Osteocyte (in vitro differentiated cells): ENCODE measurements at places on chromosomes 12 and 14. TPM values are rescaled to one million over a fixed set of nuclear protein-coding genes. Genes with fewer than 3 reads are reported as not detected.

The TEAD4 gene
- total RNA-seq: 28.9 and 30.0 TPM in 2 replicates

DNA sequence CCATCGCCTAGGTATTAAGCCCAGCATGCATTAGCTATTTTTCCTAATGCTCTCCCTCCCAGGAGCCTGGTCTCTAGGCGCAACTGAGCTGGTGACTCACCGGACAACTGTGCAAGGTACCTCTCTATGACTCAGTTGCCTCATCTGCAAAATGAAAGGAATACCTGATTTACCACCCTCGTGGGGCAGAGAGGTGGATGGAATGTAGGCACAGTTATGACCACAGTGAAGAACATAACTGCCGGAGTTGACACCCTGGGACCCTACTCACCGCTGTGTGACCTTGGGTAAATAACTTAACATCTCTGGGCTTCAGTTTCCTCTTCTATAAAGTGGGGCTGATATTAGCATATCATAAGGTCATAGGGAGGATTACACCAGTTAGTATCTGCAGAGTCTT is 22.6 kb downstream of the BCL11B start:
- DNase-seq: no peak

GRCh38 chr12:115341442-115341841 is 657.5 kb upstream of the TBX3 start:
- DNase-seq: peak; percentile 92

The KITLG gene
- 1.3 and 1.9 TPM in 2 replicates for total RNA-seq

The GPR65 gene
- not detected in 2 replicates for total RNA-seq

- DNase-seq: peak; percentile 85
Observed at GRCh38 chr14:82642425-82642824, 1108.8 kb upstream of the SEL1L start.

DNA sequence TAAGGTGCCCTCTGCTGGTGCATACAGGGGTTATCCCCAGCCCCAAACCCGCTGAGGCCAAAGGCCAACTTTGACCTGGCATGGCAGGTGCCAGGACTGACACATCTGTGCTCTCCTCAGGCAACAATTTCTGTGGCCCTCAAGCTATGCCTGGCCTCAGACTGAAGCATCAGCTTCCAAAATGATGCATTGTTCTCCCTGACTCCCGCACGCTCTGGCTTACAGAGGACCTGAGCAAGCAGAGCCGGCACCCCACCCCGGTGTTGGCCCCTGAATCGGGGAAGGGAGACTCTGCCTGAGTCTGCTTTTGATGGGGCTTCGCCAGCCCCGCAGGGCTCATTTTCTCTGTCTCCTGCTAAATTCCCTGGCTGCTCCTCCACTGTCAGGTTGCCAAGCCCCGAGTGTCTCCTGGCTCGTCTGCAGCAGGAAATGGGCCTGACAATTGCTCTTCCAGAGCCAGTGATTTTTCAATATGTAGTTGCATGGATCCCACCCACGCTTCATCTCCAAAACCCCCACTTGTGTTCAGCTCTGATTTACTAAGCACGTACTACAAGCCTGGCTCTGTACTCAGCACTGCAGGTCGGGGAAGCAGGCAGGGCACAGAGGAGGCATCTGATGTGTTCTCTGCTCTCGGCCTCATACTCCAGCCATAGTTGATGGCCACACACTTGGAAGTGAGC is 126.1 kb downstream of the SLC38A6 start:
- no peak for DNase-seq

DNA sequence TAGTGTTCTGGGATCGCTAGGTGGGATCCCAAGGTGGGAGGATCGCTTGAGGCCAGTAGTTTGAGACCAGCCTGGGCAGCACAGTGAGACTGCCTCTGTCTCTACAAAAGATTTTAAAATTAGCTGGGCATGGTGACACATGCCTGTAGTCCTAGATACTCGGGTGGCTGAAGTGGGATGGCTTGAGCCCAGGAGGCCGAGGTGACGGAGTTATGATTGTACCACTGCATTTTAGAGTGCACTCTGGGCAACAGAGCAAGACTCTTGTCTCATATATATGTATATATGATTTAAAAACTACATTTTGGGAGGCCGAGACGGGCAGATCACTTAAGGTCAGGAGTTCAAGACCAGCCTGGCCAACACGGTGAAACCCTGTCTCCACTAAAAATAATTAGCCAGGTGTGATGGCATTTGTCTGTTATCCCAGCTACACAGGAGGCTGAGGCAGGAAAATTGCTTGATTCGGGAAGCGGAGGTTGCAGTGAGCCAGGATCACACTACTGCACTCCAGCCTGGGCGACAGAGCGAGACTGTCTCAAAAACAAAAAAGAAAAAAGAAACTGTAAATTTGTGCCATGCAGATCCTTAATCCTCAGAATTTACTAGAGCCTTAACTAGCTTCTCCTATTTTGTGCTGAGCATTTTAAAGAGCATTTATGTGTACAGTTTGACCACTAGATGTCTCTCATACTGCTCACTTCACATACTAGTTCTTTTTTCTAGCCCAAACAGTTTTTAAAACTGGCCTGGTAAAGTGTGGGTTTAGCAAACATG is 114.8 kb downstream of the MON2 start:
- DNase-seq: no peak

DNA sequence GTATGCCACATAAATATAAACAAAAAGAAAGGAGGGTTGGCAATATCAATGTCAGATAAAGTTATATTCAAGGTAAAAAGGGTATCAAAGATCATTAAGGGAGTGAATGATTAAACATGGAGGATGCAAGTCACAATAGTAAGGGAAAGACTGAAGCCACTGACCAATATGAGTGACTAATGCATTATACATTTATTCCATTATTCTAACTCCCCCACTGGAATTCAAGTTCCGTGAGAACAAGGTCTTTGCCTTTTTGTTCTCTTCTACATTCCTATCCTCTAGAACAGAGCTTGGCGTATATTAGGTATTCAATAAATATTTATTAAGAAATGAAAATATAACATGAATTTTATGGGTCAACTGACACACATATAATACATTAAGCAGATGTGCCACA is 30.7 kb downstream of the MAP4K5 start:
- DNase-seq: no peak

DNA sequence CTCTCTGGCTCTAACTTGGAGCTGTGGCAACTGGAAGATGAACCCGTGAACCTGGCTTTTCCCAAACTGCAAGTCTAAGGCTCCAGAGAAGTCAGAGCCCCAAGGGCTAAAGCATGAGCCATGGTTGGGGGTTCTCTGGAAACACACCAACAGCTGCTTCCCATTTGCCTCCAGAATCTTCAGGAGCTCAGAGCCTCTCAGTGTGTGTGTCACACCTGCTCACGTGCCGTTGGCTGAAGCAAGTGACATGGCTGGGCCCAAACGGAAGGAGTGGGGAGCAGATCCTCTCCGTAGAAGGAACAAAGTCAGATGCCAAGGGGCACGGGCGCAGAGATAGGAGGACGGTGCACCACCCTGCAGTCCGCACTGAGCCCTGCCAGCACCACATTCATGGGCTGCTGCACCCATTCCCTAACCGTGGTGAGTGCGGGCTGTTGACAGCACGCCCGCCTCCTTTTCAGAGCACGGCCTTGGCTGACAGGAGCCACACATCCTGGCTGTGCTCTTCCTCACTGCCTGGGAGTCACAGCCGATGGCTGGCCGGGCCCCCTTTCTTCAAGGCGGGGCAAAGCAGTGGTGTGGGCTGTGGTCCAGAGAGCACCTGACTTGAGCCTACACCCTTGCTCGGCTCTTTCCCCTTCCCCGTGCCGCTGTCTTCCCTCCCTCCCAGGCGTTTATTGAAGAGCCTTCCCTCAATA is 16.6 kb upstream of the TRAF3 start:
- DNase-seq: no peak

The MARK3 gene
- total RNA-seq: 81.7 and 84.2 TPM in 2 replicates
